ENCODE measurements at places on chromosomes 4 and X. TPM values are rescaled to one million over a fixed set of nuclear protein-coding genes. Genes with fewer than 3 reads are reported as not detected.

The ARX gene
- total RNA-seq = not detected

The ARR3 gene
- total RNA-seq = not detected

The ELF4 gene
- 4.1 TPM for total RNA-seq

The MAGEB1 gene
- not detected for total RNA-seq

The FRMD7 gene
- total RNA-seq = not detected

The ACE2 gene
- total RNA-seq = 15.2 TPM

Measured in right atrium auricular region (tissue), 2 donors.